HuH-7.5 (cell line): ENCODE measurements at places on chromosomes 6 and 20.

DNA sequence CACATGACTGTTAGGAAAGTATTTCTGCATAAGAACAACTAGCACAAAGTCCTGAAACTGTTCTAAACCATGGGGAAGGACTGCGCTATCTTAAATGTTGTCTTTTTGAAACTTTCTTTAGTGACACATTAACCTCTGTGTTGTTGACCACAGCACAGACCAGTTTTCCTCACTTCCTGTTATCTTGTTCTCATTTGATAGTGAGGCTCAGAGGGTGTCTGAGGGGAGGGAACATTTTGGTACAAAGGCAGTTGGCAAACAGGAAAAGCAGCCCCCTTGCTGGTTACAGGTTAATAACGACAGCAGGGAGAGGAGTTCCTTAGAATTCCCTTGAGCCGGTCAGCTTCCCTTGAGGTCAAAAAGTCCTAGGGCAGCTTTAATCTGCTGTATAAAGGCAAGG lies 143.5 kb upstream of the BMP2 start:
- peak; percentile 29 for DNase-seq

GRCh38 chr6:7108196-7108963 lies 619 bp downstream of the RREB1 start:
- peak; percentile 54 for DNase-seq

DNA sequence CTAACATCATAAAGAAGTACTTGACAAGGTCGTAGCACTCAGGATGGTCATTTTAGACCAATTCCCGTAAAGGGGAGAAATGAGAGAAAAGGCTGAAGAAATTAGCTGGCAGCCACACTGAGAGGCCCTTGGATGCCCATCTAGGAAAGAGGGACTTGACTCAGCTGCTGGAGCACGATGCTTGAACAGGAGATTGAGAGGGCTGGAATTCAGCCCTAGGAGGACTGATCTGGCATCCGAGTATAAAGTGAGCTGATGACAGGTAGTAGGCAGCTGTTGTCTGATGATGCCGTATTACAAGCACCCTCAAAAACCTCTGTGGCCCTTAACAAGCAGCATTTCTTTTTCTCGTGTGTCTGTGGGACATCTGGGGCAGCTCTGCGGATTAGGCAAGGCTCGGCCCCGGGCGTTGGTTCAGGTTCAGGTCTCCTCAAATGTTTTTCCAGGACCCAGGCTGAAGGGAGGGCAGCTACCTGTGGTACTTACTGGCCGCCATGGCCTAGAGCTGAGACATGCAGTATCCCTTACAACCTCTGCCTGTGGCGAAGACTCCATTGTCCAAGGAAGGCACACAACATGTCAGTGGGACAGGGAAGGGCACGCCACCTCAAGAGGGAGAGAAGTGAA lies 219.6 kb upstream of the SNX9 start:
- no peak for DNase-seq

DNA sequence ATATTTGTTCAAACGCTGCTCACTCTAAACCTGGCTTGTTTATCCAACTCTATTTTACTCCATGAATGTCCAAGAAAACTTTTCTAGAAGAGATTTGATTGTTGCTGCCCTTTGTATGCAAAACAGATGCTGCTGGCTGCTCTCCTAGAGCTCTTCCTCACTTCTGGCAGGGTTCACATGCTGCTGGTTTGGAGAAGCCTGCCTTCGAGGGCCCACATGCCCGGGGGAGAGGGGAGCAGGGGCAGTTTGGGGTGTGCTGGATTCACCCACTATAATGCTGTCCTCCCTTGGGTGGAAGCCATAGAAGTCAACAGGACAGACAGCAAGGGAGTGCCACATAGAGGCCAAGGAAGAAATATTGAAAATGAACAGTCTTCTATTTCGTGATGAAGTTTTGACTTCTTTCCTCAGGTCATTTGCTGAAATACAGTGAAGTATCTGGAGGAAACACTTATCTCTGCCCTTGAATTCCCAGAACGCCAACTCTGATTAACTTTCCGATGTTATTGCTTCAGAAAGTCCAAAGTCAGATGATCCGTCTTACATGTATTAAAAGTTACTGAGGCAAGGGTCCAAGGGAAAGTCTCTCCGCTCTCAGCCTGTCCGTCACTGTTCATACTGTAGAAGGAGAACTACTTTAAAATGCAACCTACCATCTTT lies 32.4 kb downstream of the LY86 start:
- DNase-seq = no peak

DNA sequence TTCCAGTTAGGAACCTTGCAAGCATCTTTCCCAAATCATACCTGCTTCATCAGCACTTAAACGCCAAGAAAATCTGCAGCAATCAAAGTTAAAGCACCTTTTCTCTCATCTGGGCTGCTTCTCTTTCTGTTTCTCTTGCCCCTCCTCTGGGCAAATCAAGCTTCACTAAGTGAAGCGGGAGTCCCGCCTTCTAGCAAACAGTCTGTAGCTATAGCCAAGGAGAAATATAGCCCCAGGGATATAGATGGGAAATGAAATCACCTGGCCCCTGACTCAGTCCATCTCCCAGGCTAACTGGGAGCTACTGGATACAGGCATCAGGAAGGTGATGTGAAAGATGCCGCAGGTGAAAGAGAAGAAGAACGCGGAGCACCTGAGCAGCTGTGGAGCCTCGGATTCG lies 481.9 kb downstream of the C6orf118 start:
- no peak for DNase-seq

DNA sequence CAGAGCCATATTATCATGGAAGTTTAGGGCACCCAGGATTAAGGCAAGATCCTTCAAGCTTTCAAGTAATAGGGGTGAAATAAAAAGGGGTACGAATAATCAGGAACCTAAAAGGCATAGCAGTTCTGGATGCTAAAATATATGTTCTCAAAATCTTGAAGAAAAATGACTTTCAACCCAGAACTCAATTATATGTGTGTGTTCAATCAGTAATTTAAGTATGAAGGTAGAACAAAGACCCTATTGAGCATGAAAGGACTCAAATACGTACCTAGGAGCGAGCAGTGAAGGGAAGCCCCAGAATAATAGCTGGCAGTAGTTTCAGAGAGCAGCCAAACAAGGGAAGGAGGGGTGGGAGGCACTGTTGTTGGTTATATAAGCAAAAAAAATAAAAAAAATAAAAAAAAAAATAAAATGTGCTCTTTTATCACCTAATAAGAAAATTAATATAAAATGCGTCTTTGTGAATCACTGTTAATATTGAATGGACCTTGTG lies 45.4 kb downstream of the MYO6 start:
- DNase-seq = no peak

GRCh38 chr6:46903175-46903574 lies 18.6 kb downstream of the ADGRF5 start:
- no peak for DNase-seq

- DNase-seq = peak; percentile 7
Observed at GRCh38 chr6:78629154-78629721, 238.1 kb upstream of the IRAK1BP1 start.

GRCh38 chr6:166714581-166714980 lies 87.5 kb upstream of the RPS6KA2 start:
- no peak for DNase-seq

DNA sequence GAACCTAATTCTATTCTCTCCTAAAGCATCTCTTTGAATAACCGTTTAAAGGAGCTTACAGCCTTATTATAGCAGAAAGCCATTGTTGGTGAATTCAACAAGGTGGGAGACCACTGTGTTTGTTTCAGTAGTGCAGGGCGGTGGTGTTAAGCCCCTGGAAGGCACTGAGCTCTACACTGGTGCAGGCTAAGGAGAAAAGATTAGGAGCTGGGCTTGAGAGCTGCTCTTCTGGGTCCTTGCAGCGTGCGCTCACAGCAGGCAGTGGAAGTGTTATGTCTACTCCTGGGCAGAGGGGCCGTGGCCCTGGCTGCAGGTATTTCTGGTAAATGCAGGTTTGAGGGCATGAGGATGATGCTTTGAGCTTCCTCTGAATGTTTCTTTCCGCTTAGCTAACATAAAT lies 361.2 kb downstream of the RNF144B start:
- DNase-seq = no peak

DNA sequence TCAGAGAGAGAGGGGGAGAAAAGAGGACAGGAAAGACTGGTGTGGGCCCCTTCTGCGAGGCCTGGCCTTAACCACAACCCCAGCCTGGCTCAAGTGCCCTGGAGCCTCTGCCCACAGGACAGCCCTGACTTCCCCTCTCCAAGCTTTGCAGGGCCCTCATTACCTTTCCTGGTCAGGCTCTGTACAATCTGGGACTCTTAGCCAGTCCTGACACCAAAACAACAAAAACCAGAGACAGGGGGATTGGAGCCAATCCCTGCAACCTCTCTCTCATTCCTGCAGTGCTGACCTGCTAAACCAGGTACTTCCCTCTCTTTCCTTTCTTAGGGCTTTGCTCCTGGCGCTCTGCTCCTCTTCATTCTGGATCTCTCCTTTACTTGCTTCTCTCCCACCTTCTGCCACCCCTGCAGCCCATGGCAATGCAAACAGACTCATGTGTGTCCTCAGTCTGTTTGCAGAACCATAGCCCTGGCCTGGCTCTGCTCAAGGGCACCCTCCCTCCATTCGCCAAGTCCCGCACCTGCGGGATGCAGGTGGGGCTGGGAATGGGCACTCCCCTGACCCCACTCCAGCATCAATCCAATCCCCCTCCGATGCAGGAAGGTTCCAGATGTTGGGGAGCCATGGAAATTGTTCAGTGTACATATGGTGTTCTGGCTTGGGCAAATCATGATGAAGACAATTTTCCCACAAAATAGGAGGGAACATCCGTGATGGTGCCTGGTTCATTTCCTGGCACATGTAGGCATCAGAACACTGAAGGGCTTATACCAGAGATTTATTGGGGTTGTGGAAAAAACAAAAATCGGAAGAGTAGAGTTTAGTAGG lies 38.1 kb downstream of the RPP40 start:
- no peak for DNase-seq

GRCh38 chr6:132919045-132919860 lies 104.9 kb downstream of the RPS12 start:
- peak; percentile 7 for DNase-seq

GRCh38 chr6:85458184-85458583 lies 8.3 kb downstream of the NT5E start:
- DNase-seq = no peak

DNA sequence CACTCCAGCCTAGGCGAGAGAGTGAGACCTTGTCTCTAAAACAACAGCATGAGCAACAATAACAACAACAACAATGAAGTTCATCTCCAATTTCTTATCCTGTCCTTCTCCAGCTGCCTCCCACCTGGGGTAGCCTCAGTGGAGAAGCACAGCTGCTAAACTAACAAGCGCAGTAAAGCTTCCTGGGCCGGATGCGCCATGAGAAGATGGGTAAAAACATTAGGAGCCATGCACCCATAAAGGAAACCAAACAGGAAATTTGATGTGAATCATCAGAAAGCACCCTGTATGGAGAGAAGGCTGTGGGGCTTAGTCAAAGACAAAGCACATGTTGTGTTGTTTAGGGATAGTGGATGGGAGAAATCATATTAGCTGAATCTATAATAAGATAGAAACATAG lies 61.1 kb upstream of the CCN6 start:
- DNase-seq = no peak

DNA sequence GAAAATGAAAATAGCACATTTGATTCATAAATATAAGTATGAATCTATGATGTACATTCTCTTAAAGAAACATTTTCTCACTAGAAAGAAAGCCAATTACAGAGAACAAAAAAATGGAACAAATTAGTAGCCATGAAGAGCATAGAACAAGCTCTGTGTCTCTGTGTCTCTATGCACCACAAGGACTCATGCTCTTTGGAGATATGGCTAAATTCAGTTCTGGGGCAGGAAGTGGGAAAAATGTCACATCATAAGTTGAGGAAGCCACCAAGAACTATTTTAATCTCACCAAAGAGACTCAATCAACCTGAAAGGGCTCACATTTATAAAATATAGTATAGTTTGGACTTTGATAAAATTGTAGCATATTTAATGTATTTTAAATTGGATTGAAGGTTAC lies 1259.8 kb upstream of the GJE1 start:
- DNase-seq = no peak

DNA sequence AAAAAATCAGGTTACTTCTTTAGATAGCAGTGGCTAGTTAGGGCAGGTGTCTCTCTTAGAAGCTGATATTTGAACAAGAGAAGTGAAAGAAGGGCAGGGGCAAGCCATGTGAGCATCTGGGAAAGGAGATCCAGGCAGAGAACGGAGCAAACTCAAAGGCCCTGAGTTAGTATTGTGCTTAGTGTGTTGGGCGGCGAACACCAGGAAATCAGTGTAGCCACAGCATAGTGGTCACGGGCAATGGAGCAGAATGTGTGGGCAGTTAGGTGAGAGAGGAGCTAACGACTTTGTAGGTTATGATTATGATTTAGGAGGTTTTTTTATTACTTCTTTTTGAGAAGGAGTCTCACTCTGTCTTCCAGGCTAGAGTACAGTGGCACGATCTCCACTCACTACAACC lies 229.3 kb downstream of the TMEM242 start:
- no peak for DNase-seq

GRCh38 chr6:18121580-18122127 lies 823 bp downstream of the NHLRC1 start:
- no peak for DNase-seq

- no peak for DNase-seq
Observed at GRCh38 chr6:158538741-158539140, 21.1 kb upstream of the TMEM181 start.

- DNase-seq = peak; percentile 43
Observed at GRCh38 chr6:10528158-10528981, 7.2 kb downstream of the GCNT2 start.

DNA sequence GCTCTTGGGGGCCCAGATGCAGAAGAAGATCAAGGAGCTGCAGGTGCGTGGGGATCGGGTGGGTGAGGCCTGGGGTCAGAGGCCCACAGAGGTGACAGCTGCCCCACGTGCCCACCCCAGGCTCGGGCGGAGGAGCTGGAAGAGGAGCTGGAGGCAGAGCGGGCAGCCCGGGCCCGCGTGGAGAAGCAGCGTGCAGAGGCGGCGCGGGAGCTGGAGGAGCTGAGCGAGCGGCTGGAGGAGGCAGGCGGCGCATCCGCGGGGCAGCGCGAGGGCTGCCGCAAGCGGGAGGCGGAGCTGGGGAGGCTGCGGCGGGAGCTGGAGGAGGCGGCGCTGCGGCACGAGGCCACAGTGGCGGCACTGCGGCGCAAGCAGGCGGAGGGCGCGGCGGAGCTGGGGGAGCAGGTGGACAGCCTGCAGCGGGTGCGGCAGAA lies 41.5 kb downstream of the MYH7B start:
- DNase-seq = no peak

DNA sequence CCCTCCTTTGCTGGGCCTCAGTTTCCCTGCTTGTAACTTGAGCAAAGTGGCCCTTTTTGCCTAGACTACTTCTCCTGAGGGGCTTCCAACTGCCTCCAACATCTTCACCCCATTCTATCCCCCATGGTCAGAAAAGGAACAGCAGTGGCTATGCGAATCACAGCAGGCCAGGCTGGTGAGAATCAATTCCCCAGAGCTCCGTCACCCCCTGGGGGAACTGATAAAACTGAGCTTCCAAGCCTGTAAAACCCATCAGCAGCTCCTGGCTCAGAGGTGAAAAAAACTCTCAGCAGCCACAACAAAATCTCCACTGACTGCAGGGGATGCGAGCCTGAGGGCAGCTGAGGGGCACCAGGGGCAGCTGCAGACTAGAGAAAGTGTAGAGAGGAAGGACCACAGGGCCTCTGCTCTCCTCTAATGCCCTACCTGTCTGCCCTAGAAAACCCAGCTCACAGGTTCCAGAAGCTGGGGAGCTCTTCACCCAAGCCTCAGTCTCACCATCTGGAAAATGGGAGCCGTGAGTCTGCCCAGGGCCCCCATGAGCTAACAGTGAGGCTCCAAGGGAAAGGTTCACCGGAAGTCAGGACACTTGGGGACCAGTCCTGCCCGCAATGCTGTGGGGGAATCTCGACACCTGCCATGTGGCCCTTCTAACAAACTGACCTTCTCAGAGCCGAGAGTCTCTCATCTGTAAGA lies 120.6 kb downstream of the GRM4 start:
- DNase-seq = no peak

- DNase-seq = no peak
Observed at GRCh38 chr6:141041596-141042087, 1091.1 kb upstream of the GJE1 start.
